Left cardiac atrium (tissue), 4 donors: ENCODE measurements at places on chromosomes 2 and 18. TPM values are rescaled to one million over a fixed set of nuclear protein-coding genes. Genes with fewer than 3 reads are reported as not detected.

NR4A2 gene
- 9.2 TPM for total RNA-seq

GRCh38 chr2:18106841-18107240, 228.4 kb downstream of the KCNS3 start:
- DNase-seq, result no peak

DNA sequence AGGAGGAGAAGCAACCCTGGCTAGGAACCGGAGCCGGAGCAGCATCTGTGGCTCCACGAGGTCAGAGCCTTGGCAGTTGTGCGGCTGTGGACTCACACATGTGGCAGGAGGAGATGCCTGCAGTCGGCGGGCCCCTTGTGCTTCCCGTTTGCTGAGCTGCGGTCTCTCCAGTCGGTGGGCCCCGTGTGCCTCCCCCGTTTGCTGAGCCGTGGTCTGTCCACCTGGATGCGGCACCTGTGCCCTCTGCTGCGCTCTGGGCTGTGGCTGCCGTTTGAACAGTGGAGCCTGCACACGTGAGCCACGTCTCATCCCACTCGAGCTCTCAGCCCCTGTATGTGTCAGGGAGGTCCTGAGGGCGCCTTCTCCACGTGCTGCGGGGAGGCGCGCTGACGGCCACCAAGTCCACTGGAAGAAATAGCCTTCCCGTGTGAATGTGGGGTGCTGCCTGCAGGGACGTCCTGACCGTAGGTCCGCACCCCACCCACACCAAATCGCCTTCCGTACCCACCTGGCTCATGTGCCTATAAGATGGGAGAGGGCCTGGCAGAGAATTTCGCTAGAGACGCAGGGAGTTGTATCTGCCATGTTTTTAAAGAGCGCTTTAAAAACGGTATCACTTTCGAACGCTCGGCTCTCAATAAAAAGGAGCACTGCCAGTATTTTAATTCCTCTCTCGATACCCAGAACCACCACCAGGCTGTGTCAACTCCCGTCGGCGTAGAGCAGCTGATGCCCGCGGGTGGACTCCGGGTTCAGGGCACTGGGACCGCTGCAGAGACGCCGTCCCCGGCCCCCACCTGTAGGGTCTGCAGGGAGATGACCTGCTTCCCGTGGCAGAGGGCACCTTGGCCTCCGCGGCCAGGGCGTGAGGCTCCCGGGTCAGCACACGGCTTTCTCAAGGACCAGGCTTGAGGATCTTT, 117.0 kb downstream of the NFATC1 start:
- DNase-seq, result no peak

- no peak for DNase-seq
These were observed 64.6 kb downstream of the CD226 start for GRCh38 chr18:69882965-69883668.

DNA sequence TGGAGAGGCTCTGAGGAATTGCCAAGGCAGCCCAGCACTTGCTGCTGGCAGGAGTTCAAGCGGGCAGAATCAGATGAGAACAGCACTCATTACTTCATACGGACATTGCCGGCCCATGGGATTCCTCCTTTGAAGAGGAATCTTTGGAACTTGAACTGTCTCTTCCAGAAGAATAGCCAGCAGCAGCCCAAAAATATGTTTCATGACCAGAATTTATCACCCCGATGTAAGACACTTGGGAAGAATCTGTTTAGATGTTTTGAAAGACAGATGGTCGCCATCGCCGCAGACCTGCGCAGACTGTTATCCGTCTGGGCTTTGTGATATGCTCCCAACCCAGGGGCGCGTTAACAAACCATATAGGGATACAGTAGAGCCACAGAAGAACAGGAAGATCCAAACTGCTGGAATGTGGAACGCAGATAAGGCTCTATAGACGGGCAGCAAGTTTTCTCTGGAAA, 3.7 kb upstream of the ADI1 start:
- peak; percentile 54 for DNase-seq

IAH1 gene
- total RNA-seq, result 64.3 TPM

DNA sequence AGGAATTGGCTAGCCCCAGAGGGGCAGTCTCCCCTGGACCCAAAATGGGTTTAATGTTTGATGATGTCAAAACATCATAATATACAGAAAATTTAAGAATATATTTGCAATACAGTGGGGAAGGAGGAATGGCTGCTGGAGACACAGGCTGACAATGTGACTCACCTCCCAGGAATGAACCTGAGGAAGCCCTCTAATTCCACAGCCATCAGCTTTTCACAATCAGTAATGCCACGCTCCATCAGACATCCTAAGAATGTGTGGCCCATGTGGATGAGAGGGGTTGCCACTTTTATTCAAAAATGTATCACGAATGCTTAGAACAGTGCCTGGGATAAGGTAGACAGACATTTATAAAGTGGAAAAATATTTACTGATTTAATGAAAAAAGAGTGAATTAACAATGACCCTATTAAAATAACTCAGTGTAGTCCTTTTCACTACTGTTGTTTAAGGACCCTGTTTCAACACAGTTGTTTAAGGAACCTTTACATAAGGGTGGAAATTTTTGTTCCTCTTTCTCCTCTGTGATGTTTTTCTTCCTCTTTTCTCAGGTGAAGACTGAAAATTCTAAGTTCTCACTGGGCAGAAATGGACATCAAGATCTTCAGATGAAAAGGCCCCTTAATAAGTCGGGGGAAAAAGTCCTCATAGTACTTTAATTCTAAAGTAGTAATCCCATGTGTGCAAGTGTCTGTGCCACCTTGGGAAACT, 17.5 kb upstream of the TMEM163 start:
- DNase-seq, result no peak

DNA sequence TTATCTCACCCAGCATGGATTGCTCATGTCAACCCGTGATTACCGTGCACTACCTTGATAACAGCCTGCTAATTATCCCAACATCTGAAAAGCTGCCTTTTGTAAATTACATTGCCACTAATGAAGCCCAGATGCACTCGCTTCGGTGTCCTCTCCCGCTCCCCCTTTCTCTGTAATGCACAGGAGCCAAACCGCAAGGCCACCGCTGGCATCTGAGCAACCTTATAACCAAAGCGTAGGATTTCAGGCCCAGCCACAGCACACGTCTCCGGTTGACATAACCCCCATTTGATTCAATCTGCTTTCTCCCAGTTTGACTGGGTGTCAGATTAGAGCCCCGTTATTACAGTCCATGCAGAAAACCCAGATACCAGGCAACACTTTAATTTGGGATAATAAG, 341.2 kb downstream of the ALK start:
- no peak for DNase-seq

- no peak for DNase-seq
These were observed 1183.2 kb upstream of the ACVR2A start for GRCh38 chr2:146661473-146662096.

DNA sequence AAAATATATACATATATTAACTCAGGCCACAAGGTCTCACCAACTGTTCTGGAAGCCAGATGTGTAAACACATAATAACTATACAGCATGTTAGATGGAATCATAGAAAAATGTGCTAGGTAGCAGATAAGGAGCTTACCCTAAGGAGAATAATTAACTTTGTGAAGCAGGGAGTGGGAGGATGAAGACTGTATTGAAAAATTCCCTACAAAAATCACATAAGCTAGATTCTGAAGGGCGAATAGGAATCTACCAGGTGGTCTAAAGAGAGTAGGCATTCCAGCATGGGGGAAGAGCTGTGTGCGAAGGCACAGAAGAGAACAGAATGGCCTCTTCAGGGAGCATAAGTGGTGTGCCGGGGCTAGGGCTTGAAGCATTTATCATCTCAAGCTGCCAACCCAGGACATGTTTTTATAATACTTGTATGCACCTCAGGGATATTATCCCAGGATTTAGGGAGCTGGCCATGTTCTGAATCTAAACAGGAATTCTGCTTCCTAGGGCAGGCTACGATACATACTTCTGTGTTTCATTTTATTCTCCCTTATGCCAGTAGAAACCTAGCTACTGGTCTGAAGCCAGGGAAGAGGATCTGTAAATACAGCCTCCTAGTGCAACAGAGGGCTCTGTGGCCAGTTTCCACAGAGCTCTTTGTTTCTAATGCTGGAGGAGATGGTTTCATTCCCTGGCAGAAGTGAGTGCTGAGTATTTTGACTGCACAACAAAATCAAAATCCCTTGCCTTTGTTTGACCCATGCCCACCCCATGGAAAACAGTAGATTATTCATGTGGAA, 56.7 kb downstream of the NEMP2 start:
- DNase-seq, result no peak

LIMS3 gene
- 3.0 TPM for total RNA-seq

CHN1 gene
- total RNA-seq, result 6.7 TPM

REEP1 gene
- total RNA-seq, result 15.7 TPM

GRCh38 chr2:180944372-180944771, 36.0 kb upstream of the UBE2E3 start:
- no peak for DNase-seq

DNA sequence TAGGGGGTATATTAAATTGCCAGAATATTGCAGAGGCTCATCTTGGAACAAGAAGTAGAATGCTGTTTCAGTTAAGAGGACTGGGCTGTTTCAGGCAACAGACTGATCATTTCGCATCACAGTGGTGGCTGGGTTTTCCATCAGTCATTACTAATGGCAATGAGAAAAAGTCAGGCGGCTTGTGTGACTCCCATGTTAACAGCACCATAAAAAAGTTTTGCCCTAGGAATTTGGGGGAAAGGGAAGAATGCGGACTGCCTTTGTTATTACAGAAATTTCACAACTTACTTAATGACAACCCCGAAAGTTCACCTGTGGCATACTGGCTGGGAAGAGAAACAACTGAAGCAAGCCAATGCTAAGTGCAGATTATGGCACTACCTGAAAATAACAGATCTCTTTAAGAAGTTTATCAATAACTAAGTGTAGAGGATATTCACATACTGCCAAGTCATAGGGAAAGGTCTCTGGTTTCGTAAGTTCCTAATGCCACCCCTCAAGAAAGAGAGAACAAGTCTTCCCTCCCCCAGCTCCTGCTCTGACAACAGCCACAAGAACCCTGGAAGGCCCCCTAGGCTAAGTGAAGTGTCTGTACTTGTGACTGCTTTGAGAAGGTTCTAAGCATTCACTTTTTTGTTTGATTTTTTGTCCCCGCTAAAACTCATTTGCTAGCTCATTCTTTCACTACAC, 40.5 kb upstream of the AP1S3 start:
- no peak for DNase-seq

DNA sequence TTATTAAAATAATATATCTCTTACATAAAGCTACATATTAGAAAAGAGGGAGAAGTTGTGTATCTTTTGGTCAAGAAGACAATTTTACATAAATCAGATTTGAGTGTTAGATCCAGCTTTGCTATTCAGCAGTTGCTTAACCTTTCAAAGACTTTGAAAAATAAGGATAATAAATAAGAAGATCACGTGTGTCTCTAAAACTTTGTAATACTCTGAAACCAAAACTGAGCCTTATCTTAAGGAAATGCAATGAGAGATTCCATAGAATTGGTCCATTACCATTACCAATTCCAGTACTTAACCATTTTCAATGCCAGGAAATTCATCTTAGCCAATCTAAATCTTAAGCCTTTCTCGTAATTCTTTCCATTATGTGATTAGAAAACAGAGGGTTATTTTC, 89.2 kb upstream of the COL5A2 start:
- no peak for DNase-seq

DNA sequence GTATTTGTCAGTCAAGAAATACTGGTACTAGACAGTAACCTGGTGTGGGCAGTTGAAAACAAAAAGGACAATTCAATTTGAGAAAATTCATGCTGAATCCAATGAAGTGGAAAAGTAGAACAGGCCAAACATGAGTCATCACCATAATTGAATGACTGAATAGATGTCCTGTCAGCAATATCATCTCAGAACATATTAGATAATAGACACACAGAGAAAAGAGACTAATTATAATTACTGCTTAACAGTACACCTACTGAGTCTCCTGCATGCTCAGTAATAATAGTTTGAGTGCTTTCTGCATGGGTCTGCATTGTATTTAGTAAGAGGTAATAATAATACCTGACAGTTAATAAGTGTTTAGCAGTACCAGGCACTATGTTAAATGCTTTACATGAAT, 138.6 kb upstream of the ZC3H15 start:
- DNase-seq, result no peak

SNRPD1 gene
- total RNA-seq, result 36.9 TPM

CFAP53 gene
- total RNA-seq, result 0.35 TPM

GRCh38 chr2:28649481-28650265, 102.0 kb upstream of the PPP1CB start:
- no peak for DNase-seq

DNA sequence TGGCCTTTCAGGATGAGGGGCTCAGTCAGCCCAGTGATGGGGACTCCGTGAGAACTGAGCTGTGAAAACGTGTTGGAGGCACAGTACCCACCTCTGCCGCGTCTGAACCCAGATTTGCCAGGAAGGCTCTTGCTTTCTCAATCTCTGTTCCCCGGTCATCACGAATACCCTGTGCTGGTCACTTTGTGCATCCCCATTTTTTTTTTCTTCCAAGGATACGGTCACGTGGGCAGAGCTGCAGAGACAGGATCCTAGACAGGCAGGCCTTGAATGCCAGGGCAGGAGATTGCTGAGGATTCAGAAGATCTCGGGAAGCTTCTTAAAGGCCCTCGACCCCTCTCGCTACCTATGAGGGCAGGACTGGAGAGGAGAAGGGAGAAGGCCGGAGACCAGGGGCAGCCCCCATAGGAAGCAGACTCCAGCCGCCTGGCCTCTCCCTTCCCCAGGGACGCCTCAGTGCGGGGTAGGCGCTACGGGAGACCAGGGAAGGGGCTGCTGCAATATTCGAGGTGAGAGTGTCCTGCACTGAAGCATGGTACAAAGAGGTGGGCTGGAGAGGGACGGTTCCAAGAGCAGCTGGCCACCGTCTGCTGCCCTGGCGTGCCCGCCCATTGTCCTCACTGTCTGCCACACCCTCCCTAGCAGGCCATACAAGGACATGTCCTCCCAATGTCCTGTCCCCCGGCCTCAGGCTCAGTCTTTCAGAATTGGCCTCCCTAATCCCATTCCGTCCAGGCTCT, 29.0 kb upstream of the TAF1B start:
- DNase-seq, result no peak

GRCh38 chr2:187569042-187569441, 14.8 kb upstream of the TFPI start:
- DNase-seq, result no peak

DNA sequence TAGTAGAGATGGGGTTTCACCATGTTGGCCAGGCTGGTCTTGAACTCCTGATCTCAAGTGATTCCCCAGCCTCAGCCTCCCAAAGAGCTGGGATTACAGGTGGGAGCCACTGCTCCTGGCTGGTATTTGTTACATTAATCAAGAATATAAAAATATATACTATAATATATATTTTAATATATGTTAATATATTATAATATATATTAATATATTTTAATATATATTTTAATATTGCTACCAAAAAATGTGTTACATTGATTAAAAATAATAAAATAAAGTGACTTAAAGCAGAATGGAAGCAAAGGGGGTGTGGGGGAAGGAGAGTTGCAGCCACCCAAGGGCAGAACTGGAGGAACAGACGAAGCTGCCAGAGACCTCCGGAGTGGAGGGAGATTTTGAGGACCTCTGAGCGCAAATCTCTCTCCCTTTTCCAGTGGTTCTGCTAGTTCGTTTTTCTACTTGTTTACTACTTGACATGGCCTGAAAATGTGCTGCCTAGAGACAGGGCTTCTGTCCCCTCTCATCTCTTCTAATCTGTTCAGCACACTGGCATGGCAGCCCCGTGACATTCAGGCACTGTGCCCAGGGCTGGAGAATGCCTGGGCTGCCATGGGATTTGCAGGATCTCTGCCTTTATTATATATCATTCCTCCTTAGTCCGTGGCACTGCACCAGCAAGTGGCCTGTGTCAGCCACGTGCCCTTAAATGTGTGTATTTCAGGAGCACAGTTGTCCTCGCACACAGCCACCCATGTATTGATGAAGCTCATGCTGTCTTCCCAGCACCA, 47.9 kb upstream of the RAB12 start:
- peak; percentile 62 for DNase-seq

GRCh38 chr18:5519448-5520298, 24.1 kb downstream of the EPB41L3 start:
- no peak for DNase-seq

PGAP1 gene
- total RNA-seq, result 9.0 TPM

FAM237A gene
- total RNA-seq, result not detected
